ENCODE measurements at places on chromosomes 4 and X.

- DNase-seq: no peak
Measured at GRCh38 chr4:23822181-23822580, 67.7 kb downstream of the PPARGC1A start.

- peak; percentile 70 for DNase-seq
Measured at GRCh38 chr4:40305328-40306170, 29.6 kb upstream of the CHRNA9 start.

GRCh38 chr4:165096776-165097175, 15.9 kb downstream of the TMEM192 start:
- DNase-seq: no peak

- DNase-seq: no peak
Measured at GRCh38 chr4:36142504-36142903, 101.8 kb downstream of the ARAP2 start.

All from activated naive CD8-positive, alpha-beta T cell treated with anti-CD3 and anti-CD28 coated beads, Interleukin-2, amount 50 U/mL, for 24 hours (primary cell).